ENCODE measurements at places on chromosomes 7 and 10. TPM values are rescaled to one million over a fixed set of nuclear protein-coding genes. Genes with fewer than 3 reads are reported as not detected.

Gene AKR1C8
- not detected for polyA plus RNA-seq

Gene OR6V1
- polyA plus RNA-seq, result not detected

Gene AOC1
- not detected for polyA plus RNA-seq

Gene UPK3BL2
- 6.1 TPM for polyA plus RNA-seq

Gene AGAP6
- polyA plus RNA-seq, result 10.5 TPM
